ENCODE measurements at places on chromosomes 7 and 10.

GRCh38 chr7:68969571-68969970 is 628.7 kb upstream of the AUTS2 start:
- DNase-seq, result no peak

GRCh38 chr7:64775289-64775688 is 18.9 kb upstream of the ZNF138 start:
- DNase-seq, result no peak

- no peak for DNase-seq
Observed at GRCh38 chr10:52703898-52704297, 68.7 kb downstream of the MBL2 start.

GRCh38 chr7:143958781-143959180 is 4.1 kb downstream of the OR2F1 start:
- DNase-seq, result no peak

DNA sequence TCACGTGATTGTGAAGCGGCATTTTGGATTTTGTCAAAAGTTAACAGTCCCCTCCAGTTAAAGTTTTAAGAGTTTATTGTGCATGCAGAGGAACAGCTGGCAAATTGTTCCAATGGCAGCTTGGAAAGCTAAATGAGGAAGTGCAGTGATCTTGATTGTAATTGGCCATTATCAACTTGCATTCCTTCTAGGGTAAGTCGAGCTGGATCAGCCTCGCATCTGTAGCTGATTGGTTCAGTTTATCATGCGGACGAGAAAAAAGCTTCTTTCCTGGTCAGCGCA is 566 bp downstream of the ZNF789 start:
- DNase-seq, result peak; percentile 76

GRCh38 chr7:132298790-132299189 is 277.5 kb downstream of the PLXNA4 start:
- DNase-seq, result no peak

- peak; percentile 35 for DNase-seq
Observed at GRCh38 chr7:91852263-91852741, 28.2 kb downstream of the MTERF1 start.

GRCh38 chr7:64868499-64868898 is 34.6 kb upstream of the ZNF273 start:
- no peak for DNase-seq

- DNase-seq, result no peak
Observed at GRCh38 chr7:95951997-95952795, 179.8 kb downstream of the DYNC1I1 start.

GRCh38 chr10:335151-335800 is 200.0 kb downstream of the ZMYND11 start:
- no peak for DNase-seq

DNA sequence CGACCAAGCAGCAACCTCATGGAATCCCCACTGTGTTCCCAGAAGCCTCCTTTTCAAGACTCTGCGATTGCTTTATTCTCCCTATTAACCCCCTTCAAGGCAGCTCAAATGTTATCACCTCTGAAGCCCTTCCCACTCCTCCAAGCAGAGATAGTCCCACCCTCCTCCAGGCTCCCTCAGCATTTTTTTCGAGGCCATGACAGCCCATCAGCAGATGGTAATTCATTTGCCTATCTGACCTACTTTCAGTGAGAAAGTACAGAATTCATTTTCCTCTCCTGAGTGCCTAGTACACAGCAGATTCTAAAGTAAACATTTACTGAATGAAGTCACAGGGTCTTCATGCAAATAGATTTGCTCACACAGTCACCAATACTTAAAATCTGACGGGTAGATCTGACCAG is 47.8 kb downstream of the HERPUD2 start:
- DNase-seq, result no peak

- no peak for DNase-seq
Observed at GRCh38 chr7:145691377-145691914, 425.2 kb upstream of the CNTNAP2 start.

- no peak for DNase-seq
Observed at GRCh38 chr10:20281579-20281978, 465.3 kb downstream of the PLXDC2 start.

DNA sequence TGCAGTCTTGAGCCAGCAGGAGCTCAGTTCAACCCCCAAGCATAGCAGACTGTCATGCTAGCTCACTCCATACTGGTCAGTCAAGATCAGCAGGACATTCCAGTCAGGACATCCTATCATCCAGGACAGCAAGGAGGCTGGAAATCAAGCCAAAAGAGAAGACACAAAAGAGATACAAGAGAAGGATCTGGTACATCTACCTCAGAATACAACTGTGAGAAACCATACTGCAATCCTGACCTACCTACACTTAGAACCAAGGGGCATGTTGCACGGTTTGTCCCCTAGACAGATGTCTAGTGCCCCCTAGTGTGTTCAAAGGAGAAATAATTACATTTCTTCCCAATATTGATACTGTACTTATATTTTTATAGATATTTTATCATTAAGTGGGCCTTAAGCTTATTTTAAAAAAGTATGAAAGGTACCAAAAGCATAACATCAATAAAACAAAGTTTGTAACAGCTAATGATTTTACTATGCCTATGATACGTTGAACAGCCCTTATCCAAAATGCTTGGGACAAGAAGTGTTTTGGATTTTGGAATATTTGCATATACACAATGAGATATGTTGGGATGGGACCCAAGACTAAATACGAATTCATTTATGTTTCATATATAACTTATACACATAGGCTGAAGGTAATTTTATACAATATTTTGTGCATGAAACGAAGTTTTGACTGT is 26.7 kb downstream of the ERCC6 start:
- peak; percentile 33 for DNase-seq

DNA sequence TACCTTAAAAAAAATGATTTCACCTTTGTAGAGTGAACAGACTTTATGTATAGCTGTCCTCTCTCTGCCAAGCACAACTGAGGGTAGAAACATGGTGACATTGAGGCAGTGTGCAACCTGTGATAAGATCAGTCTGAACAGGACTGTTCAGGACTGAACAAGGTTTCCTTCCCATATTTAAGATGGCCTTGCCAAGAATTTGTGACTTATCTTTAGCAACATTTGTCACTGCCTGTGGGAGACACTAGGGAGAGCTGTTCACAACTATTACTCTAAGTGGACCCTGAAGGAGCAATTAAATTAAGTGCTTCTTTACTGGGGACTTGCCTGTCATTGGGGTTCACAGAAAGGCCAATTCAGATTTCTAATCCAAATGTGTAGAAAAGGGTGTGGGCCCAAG is 6.7 kb downstream of the OR13A1 start:
- DNase-seq, result peak; percentile 30

GRCh38 chr10:5876181-5876768 is 13.4 kb downstream of the ANKRD16 start:
- DNase-seq, result no peak

DNA sequence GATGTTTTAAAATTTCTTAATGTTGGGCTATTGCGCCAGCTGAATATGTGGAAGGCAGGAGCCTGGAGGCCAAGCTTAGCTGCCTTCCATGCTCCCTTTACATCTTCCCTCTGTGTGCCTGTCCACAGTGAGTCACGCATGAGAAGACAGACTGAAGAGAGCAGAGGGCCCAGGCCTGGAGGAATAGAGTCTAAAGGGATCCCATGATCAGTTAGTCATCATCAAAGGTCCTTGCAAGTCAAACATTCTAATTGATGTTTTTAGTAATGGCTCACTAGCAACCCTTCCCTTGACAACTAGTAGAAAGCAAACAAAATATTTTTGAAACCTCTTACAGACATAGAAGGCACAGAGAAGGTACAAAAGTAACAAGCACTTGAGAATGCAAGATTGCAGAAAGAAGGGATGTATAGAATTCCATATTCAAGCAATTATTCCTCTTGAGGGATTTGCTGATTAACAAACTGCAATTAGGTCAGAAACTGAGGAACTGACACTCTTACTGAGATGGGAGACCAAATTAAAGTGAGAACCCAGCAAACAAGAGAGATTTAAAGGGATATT is 30.7 kb upstream of the APBB1IP start:
- DNase-seq, result no peak

GRCh38 chr7:131556053-131556908 is at the start of gene PODXL:
TSS of gene PODXL (minus strand) at chr7:131556628. CDS start at chr7:131556359, 269 bp downstream.
- DNase-seq, result peak; percentile 82

DNA sequence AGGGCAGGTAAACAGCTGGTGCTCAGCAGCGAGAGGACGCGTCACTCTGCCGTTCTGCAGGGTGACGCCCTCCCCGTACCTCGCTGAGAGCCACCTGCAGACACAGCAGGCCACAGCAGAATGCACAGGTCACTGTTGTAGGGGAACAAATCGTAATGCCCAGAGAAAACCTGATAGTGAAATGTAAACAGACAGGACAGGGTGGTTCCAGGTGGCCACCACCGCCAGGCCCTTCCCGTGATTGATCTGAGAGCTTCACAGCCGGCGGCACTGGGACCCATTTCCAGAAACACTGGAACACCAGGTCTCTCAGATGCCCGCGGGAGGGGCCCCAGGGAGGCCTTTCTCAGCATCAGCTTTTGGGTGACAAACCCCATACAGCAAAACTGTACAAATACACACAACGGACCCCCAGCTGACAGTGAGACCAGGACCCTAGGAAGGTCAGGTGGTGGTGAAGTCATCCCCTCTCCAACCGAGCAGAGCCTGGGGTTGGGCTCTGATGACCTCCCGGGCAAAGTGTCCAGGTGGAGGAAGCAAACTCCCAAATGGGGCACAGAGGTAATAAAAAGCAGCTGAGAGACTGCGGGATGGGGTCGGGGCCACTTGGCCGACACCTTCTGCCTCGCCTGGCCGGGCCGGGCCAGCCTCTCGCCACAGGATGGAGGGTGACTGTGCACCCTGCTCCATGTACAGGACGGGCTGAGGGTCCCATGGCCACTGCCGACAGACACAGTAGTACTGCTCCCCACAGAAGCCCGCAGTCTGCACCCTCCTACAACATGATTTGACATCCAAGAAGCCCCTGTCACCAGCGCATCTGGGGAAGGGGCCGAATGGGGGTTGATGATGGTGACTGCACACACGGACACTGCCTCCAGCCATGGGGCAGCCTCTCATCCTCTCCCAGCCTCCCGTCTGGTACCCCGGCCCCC is 4.6 kb downstream of the BHLHA15 start:
- no peak for DNase-seq

- no peak for DNase-seq
Observed at GRCh38 chr10:123904834-123905409, 13.3 kb upstream of the CPXM2 start.

- DNase-seq, result no peak
Observed at GRCh38 chr7:101557421-101557820, 71.7 kb downstream of the MYL10 start.

DNA sequence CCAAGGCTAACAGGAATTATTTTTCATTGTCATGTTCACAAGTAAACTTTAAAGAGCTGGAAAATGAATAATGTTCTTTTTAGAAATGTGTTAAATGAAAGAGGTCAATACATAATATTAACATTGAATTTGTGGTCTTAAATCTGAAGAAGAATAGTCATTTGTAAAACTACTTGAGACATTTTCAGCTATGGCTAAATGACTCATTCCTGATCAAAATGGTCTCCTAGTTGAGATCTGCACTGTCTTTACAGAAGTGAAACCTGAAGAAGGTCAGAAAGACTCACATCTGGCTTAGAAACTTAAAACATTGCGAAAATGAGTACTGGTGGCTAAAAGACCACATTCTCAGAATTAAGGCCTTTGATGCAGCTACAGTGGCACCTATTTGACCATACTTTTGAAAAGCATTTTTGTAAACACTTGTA is 5.9 kb downstream of the PIK3CG start:
- DNase-seq, result peak; percentile 33

DNA sequence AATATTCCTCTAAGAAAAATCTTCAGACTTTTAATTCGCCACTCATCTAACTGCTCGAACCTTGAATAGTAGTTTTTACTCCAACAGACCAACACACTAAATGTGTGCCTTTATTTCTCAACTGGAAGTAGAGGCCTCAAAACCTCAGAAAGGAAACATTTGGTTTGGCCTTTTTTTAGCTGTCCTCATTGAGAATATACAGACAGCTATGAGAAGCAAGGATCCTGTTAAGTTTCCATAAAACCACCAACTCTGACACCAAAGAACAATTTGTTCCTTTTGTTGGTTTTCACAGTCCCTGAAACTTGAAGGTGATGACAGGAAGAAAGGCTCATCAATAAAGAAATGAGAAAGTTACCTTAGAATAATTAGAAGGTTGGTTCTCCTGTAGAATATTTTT is 199.2 kb upstream of the MEOX2 start:
- peak; percentile 53 for DNase-seq

- DNase-seq, result no peak
Observed at GRCh38 chr10:128054163-128054970, 71.9 kb downstream of the MKI67 start.

- DNase-seq, result no peak
Observed at GRCh38 chr7:480531-481218, 39.0 kb downstream of the PDGFA start.

- no peak for DNase-seq
Observed at GRCh38 chr7:70416347-70416985, 715.5 kb upstream of the GALNT17 start.

GRCh38 chr10:100036850-100037249 is 27.1 kb upstream of the DNMBP start:
- no peak for DNase-seq

- DNase-seq, result no peak
Observed at GRCh38 chr7:25520017-25520416, 291.7 kb upstream of the NPVF start.

- peak; percentile 38 for DNase-seq
Observed at GRCh38 chr7:107972075-107972482, 30.9 kb downstream of the LAMB1 start.

Data from KBM-7 (cell line).